Kidney capillary endothelial cell (primary cell): ENCODE measurements at places on chromosomes 7 and 10.

DNA sequence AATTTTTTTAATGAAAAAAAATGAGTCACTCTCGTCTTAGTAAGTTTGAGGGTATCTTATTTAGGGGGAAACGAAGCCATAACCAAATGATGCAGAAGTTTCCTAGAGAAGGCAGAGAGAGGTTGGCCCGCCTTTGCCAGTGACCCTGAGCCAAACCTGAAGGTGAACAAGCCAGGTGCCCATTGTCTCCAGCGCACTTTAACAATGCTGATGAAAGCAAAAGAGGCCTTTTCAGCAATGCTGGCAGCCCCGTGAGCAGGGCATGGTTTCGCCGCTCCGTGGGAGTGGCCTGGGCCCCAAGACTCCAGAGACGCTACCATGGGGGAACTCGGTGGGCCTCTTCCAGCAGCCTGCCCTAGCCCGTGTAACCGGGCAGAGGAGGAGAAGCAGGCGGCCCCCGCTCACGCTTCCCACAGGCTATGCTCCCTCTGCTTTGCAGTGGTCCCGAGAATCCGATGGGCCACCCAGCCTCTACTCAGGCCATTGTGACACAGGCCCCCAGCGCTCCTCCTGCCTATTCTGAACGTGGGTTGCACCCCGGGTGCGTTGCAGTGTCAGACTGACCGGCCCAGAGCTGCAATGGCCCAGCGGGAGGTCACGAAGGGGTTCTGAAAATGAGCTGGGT lies 14.0 kb upstream of the UNCX start:
- no peak for DNase-seq

DNA sequence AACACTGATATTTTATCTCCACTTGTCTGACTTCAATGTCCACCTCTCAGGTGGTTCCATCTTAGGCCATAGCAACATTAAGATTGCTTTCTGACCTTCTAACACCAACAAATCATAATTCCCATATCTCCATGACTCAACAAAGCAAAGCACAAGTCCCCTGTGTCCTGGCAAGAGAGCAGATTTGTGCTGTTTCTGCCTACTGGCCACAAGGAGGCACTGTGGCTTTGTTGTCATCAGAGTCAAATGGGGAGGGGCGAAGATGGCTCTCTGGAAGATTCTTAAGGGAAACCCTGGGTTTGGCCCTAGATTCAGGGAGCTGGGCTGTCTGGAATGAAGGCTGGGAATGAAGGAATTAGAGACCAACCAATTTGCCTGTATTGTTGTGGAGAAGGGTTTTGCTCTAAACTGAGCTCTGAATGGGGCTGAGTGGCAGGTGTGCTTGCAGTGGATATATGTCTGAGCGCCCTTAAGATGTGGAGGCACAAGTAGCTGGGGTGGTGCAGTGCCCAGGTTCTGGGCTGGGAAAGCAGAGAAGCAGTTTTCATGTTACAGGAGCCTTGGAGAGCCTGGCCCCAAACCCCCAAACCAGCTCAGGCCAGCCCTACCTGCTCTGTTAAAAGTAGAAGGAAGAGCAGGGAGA lies 154.8 kb upstream of the PRSS58 start:
- DNase-seq, result peak; percentile 60

GRCh38 chr7:120114626-120115025 lies 158.3 kb upstream of the KCND2 start:
- no peak for DNase-seq

DNA sequence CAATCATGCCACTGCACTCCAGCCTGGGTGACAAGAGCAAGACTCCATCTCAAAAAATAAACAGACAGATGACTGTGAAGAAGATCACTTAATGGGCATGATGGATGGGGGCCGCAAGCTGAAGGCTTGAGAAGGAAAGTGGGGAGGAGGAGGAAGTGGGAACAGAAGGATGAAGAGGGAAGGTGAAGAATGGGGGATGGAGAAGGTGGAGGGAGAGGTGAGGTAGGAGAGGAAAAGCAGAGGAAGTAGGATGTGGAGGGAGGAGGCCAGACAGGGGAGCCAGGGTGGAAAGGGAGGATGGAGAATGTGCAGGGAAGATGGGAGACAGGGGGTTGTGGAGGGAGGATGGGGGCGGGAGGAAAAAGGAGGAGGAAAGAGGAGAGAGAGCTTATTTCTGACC lies 68.8 kb downstream of the SVOPL start:
- no peak for DNase-seq

GRCh38 chr10:3169673-3170072 lies 2.9 kb downstream of the PITRM1 start:
- no peak for DNase-seq

- DNase-seq, result peak; percentile 61
Observed at GRCh38 chr10:24826009-24826408, 102.3 kb upstream of the ARHGAP21 start.

- no peak for DNase-seq
Observed at GRCh38 chr10:59595593-59595992, 114.1 kb downstream of the SLC16A9 start.

- DNase-seq, result no peak
Observed at GRCh38 chr10:30454744-30455510, 20.9 kb downstream of the MAP3K8 start.

DNA sequence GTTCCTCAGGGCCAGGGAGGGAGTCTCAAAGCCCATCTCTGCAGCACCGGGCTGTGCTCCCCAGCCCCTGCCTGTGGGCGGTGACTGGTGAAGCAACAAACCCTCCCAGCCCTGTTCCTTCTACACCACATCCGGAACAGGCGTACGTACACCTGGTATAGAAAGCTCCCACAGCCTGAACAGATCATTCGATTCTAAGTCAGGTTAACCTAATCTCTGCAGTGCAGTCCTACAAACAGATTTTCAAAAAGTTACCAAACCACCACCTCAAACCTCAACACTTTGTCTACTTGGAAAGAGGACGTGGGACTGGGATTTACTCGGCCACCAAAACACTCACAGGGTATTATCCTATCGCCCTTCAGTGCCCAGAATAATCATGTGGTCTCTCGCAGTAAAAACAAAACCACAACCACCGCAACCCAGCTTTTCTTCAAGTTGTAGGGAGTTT lies 238.4 kb downstream of the DIP2C start:
- no peak for DNase-seq

DNA sequence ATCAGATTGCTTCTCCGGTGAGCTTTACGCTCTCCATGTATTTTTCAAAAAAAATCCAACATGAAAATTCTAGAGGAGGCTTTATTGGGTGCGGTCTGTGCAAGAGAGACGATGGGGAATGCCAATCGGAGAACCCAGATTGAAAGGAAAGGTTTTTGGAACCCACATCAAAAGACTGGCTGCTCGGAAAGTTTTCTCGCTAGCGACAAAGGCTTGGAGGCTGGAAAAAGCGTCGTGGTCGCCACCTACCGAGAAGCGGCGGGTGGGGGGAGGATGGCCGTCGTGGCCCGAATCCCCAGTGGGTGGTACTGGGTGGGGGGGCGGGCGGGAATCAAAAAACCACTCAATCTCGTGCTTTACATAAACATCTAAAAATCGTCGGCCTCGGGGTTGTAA lies 1.1 kb upstream of the GTF2I start:
- DNase-seq, result no peak

GRCh38 chr7:107582875-107583274 lies 2.8 kb downstream of the BCAP29 start:
- no peak for DNase-seq

DNA sequence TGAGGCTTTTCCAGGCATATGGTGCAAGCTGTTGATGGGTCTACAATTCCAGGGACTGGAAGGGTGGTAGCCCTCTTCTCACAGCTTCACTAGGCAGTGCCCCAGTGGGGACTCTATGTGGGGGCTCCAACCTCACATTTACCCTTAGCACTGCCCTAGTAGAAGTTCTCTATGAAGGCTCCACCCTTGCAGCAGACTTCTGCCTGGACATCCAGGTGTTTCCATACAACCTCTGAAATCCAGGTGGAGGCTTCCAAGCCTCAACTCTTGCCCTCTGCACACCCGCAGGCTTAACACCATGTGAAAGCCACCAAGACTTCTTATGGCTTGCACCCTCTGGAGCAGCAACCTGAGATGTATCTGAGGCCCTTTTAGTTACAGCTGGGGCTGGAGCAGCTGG lies 87.8 kb downstream of the ZNF777 start:
- no peak for DNase-seq
